ENCODE measurements at places on chromosomes 6 and 20.
A peak's percentile ranks its signal among the peaks of the same experiment; 100 is the strongest.

GRCh38 chr6:168968228-168968627 lies 285.4 kb downstream of the THBS2 start:
- no peak for DNase-seq

DNA sequence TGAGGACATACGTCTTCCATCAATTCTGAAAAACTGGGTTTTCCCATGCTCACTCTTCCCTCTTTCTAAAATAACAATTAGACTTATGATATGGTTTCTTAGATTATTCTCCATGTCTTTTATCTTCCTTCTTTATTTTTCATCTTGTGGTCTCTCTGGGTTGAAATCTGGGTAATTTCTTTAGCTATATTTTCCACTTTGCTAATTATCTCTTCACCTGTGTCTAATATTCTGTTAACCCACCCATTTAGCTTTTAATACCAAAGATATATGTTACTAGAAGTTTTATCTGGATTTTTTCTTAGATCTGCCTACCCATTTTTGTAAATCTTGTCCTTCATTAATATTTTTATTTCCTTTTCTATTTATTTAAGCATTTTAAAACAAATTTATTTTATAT lies 121.8 kb downstream of the TENT5A start:
- no peak for DNase-seq

- DNase-seq = no peak
Observed at GRCh38 chr6:41805830-41806774, 18.6 kb downstream of the TOMM6 start.

GRCh38 chr6:113115196-113115595 lies 741.9 kb upstream of the MARCKS start:
- DNase-seq = no peak

DNA sequence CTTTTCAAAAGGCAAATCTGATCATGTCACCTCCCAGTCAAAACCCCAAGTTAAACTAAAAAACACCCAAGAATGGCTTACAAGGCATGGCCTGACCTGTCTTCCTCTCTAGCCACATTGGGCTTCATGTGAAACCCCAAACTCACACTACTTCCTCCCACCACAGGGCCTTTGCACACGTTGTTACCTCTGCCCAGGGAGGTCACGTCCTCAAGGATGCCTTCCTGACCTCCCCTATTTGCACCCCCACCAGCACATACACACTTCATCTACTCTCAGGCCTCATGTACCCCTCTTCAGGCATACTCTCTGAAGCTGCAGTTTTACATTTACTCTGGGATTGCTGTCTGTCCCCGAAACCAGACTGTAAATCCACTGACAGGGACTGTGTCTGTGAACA lies 6.1 kb downstream of the EZR start:
- DNase-seq = no peak

- no peak for DNase-seq
Observed at GRCh38 chr20:10379761-10380160, 54.3 kb downstream of the MKKS start.

DNA sequence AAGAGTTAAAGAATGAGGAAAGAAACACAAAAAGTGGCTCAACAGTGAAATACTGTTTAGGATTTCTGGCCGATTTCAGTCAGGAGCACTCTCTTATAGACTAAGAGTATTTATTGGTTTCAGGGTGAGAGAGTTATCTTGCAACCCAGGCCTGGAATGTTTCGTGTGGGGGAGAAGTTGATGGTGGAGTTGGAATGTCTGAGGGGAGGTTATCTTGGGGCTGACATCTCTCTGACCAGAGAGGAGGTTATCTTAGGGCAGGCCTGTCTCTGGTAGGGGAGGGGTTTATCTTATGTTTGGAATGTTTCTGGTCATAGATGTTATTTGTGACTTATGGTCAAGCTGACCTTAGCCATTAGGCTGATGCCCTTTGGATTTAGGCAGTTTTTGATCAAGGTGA lies 80.3 kb downstream of the HTR1B start:
- no peak for DNase-seq

DNA sequence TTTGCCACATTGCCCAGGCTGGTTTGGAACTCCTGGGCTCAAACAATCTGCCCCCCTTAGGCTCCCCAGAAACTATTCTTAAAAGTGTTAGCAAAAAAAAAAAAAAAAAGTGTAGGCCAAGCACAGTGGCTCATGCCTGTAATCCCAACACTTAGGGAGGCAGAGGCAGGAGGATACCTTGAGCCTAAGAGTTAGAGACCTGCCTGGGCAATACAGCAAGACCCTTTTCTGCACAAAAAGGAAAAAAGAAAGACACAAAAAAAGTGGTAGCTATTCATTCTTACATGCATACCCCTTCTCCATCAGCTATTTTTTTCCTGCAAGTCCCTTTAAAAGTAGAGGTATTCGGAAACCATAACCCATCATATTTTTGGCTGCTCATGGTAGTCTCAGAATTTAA lies 3.2 kb upstream of the SRPK1 start:
- DNase-seq = no peak

GRCh38 chr6:131134980-131135243 lies 355 bp upstream of the AKAP7 start:
- no peak for DNase-seq

DNA sequence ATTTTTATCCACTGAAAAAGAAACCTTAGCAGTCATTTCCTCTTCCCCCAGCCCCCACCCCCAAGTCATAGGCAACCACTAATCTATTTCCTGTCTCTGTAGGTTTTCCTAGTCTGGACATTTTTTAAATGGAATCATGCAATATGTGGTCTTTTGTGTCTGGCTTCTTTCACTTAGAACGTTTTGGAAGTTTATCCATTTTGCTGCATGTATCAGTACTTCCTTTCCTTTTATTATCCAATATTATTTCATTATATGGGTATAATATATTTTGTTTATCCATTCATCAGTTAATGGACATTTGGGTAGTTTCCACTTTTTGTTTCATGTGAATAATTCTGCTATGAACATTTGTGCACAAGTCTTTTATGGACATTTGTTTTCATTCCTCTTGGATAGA lies 99.3 kb upstream of the BMP5 start:
- no peak for DNase-seq

DNA sequence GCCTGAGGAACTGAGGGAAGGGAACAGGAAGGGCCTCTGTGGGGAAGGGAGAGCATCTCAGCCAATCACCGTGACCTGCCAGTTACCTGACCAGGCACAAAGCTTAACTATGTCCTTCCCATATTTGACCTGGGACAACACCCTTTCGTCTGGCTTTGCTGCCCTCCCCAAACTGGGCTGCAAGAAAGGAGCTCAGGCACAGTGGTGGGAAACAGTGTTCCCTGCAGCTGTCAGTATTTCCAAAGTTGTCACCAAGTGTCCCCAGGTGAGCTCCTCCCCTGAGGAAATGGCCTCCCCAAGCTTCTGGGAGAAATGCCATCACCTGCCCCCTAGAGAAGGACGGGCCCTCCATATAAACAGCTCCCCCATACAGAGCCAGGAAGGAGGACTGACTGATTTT lies 17.9 kb downstream of the NCR2 start:
- no peak for DNase-seq

DNA sequence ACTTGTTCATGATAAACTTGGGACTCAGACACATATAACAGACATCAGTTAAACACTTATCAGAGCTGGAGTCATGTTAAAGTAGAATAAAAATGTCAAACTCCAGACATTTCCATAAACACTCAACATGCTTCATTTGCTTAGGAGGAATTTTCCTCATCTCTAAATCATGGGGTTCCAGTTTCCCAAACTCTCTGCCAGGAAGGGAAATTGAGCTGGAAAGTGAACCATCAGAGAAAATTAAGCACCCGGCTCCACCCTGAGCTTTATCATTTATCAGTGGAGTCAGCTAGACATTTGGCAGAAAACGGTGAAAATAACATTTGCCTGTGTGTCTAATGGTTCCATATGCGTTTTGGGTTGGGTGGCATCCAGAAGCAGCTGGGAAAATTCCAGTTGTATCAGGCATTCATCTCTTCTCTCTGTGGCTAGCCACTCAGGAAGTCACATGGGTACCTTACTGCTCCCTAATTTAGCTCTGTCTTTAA lies 25.3 kb upstream of the ZNFX1 start:
- no peak for DNase-seq

DNA sequence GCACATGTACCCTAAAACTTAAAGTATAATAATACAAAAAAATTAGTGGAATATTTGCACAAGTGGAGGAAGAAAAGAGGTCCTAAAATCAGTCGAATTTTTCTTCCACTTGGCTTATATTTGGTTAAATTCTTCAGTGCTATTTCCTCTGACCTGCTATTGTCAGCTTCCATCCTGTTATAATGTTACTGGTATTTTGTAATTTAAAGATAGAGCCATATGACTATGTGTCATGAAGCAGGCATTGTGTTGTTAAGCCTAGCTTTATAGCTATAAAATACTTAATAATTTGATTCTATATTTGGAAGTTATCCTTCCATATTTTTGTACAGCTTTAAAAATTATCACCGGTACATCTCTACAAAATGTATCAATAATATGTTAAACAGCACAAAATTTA lies 455.9 kb upstream of the MARCKS start:
- no peak for DNase-seq

DNA sequence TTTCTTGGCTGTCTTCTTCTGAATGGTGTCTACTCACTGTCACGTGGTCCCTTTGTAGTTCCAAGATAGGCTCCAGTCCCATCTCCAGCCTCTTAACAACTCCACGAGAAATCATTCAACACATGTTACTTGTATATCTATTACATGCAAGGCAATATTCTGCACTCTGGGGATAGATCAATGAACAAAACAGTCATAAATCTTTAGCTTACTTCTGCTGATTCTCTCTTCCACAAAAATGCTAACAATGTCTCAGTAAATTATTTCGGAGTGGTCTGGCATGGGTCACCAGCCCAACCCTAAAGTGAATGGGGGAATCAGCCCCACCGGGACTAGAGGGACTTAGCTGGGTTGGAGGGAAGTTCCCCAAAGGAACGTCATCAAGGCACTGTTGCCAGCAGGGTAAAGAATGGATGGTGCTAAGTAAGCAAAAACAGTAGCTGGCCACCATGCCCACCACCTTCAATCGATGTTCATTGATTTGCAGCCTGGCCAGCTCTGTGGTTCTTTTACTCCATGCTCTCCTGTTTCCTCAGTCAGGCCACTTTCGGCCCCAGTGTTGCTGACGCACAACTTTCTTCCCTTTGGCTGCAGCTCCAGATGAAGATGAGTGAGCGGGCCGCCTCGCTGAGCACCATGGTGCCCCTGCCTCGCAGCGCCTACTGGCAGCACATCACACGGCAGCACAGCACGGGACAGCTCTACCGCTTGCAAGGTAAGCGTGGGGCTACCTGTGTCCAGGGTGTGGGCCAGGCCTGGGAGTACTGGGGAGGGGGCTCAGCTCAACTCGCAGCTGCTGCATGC lies 167.7 kb downstream of the DOK5 start:
- no peak for DNase-seq

DNA sequence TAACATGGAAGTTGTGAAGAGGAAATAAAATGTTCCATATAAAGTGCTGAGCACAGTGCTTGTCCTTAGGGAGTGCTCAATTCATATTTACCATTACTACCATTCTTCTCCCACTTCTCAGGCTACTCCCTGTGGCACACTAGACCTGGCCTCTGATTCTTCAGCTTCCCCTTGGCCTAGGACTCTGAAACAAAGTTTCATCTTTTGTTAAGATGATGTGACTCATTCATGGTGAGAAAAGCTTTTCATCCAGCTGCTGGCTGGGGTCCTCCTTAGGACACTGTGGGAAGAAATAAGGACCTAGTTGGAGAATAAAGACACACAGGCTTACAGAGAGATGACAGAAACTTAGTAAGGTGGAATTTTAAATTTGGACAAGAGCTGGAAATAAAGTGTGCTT lies 314.8 kb downstream of the CDC5L start:
- no peak for DNase-seq

GRCh38 chr6:13302751-13303667 lies 25.3 kb downstream of the TBC1D7 start:
- DNase-seq = no peak

DNA sequence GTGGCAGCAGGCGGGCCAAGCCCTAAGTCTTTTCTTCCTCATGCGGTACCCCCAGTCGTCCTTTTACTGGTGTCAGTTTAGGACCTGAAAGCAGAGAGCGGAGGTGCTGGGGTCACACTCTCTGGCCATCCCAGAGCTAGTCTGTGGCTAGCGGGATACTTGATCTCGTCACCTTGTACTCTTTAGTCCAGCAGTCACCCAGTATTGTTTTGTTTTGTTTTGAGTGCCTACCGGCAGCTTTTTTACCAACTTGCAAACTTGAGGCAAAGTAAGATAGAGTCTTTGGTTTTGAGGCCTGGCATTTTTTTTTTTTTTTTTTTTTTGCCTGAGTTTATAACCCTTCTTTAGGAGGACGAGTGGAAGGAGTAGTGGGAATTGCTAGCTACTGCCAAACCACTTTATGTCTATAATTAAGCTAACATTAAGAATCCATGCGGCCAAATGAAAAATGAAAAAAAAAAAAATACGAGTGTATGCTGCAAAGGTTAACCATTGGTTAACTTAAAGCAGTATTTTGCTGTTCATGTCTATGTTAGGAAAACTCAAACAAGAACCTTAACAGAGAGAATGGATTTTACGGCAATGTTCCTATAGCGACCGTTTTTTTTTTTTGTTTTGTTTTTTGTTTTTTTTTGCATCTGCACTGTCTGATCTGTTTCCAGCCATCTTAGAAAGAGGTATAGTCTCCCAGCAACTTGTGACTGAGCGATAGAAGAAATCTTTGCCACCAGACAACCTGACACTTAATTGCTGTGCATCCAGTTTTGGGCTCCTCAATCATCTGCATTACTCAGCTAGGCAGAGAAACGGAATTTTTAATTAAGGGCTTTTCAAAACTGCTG lies 56.9 kb downstream of the FAM217A start:
- no peak for DNase-seq

GRCh38 chr6:68651011-68651985 lies 16.2 kb downstream of the ADGRB3 start:
- DNase-seq = peak; percentile 32

- no peak for DNase-seq
Observed at GRCh38 chr20:1345030-1345755, 16.3 kb upstream of the SDCBP2 start.

- no peak for DNase-seq
Observed at GRCh38 chr20:9458138-9458796, 56.1 kb upstream of the LAMP5 start.

GRCh38 chr6:44201200-44201599 lies 15.5 kb upstream of the MYMX start:
- DNase-seq = no peak

GRCh38 chr20:434221-434620 lies 26.1 kb downstream of the RBCK1 start:
- no peak for DNase-seq

- no peak for DNase-seq
Observed at GRCh38 chr20:51735728-51736600, 32.2 kb downstream of the ATP9A start.

GRCh38 chr20:17430125-17430950 lies 100.8 kb downstream of the BFSP1 start:
- peak; percentile 79 for DNase-seq

GRCh38 chr6:108846628-108847027 lies 1.6 kb upstream of the ARMC2 start:
- no peak for DNase-seq

GRCh38 chr6:80338201-80338836 lies 231.8 kb downstream of the BCKDHB start:
- no peak for DNase-seq

DNA sequence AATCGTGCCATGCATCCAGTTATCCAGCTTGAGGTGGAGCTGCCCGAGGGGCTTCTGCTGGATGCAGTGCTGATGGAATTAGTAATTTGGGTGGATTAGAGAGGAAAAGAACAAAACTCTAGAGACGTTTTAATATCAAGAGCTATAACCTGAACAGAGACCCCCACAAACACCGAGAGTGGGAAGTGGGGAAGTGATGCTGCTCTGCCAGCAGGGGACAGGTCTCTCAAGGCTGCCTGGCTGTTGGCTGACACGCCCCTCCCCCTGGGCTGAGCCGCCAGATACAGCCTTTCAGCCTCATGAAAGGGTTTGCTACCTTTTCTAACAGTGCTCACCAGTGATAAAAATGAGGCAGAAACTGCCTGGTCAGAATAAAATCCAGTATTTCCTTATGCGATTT lies 9.6 kb downstream of the LEMD2 start:
- no peak for DNase-seq

Measured in NCI-H1105 (cell line).